ENCODE measurements at places on chromosomes 16 and 17. TPM values are rescaled to one million over a fixed set of nuclear protein-coding genes. Genes with fewer than 3 reads are reported as not detected.

DNA sequence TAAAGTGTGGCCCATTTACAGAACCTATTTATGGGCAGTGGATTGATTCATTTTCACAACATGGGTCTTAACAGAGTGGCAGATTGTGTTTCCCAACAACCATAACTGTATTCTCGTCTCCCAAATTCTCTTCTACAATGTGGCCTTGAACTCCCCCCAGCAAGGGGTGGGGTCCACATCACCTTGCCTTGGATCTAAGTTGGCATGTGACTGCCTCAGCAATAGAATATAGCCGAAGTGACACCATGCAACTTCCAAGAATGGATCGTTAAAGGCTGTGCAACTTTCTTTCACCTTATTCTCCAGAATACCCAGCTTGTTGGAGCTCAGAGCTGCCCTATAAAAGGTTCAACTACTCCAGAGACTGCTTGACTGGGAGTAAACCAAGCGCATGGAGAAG lies 72.0 kb upstream of the CDH5 start:
- no peak overlapping the region for H3K4me3 ChIP-seq
- H3K27me3 ChIP-seq = peaks cover 14% of the 10 kb centered on the region
- DNase-seq = no peak
- no peaks in the 10 kb centered on the region for H3K4me1 ChIP-seq

Gene ENO3
- total RNA-seq = 27.8 TPM

GRCh38 chr16:88527186-88527936 lies 42.8 kb upstream of the ZC3H18 start:
- no peaks in the 10 kb centered on the region for H3K36me3 ChIP-seq
- no peak overlapping the region for H3K4me3 ChIP-seq
- H3K4me1 ChIP-seq = no peaks in the 10 kb centered on the region
- H3K27me3 ChIP-seq = no peaks in the 10 kb centered on the region
- no peak overlapping the region for H3K27ac ChIP-seq

DNA sequence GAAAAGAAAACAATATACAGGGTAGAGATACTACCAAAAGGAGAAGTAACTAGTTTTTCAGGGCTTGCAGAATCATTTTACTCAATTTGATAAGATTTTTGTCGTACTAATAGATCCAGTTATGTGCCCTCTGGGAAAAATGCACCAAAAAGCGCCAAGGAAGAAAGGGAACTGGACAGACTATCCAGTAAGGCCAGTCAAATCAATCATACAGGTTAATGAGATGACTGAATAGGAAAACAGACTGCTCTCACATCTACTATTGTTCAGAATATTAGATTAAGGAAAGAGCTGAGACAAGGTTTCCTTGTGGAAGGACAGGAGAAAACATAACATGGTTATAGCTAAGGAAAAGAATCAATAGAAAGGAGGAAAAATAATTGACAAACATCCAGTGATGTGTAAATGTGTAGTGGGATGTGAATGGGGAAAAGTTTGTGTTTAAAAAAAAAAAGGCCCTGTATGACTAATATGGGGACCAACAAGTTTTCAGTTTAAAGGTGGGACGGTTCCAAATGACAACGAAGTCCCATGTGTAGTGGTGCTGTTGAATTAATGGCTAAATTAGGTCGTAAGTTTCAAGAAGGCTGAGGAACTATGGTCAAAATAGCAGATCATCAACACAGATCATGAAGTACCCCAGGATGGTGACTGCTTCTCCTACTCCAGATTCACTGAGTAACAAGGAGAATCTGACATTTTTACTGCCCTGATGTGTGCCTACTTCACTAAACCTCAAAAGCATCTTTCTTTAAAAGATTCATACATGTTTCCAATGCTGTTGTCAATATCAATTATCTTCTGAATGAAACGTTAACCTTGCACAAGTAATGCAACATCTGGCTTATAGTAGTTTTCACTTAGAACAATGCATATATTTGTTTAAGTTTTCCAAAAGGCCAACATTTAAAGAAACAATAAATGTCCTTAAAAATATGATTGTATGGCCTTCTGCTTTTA lies 40.7 kb downstream of the BRIP1 start:
- H3K36me3 ChIP-seq = peaks cover 52% of the 10 kb centered on the region
- H3K27ac ChIP-seq = no peak overlapping the region
- no peak for DNase-seq

- H3K4me1 ChIP-seq = peaks cover 3% of the 10 kb centered on the region
- H3K4me3 ChIP-seq = no peak overlapping the region
These were observed 3.3 kb downstream of the TLCD3B start for GRCh38 chr16:30027588-30028437.

GRCh38 chr16:14448879-14449278 lies 181.2 kb downstream of the PARN start:
- no peaks in the 10 kb centered on the region for H3K4me1 ChIP-seq
- H3K36me3 ChIP-seq = peaks cover 3% of the 10 kb centered on the region
- DNase-seq = no peak
- no peaks in the 10 kb centered on the region for H3K27me3 ChIP-seq
- H3K4me3 ChIP-seq = no peak overlapping the region

DNA sequence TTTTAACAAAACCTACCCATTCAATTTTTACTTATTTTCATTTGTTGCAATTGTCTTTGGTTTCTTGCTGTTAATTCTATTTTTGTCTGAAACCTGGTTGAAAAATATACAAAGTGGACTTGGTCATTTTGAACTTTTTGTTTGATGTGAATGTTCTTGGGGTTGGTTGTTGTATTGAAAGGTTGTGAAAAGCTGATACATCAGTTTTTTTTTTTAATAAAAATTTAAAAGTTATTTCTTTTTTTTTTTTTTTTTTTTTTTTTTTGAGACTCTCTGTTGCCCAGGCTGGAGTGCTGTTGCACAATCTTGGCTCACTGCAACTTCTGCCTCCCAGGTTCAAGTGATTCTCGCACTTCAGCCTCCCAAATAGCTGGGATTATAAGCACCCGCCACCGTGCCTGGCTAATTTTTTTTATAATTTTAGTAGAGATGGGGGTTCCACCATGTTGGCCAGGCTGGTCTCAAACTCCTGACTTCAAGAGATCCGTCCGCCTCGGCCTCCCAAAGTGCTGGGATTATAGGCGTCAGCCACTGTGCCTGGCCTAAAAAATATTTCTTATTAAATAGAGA lies 28.9 kb downstream of the WIPF2 start:
- no peaks in the 10 kb centered on the region for H3K27me3 ChIP-seq
- peaks cover 7% of the 10 kb centered on the region for H3K36me3 ChIP-seq
- no peak overlapping the region for H3K27ac ChIP-seq

Gene HEATR9
- total RNA-seq = 0.18 TPM

- peaks cover 21% of the 10 kb centered on the region for H3K4me1 ChIP-seq
- H3K36me3 ChIP-seq = no peaks in the 10 kb centered on the region
These were observed 24.2 kb downstream of the MYO18A start for GRCh38 chr17:29155966-29156338.

Gene COQ7
- total RNA-seq = 22.5 TPM

- no peak overlapping the region for H3K27ac ChIP-seq
- DNase-seq = no peak
- no peaks in the 10 kb centered on the region for H3K27me3 ChIP-seq
- peaks cover 26% of the 10 kb centered on the region for H3K36me3 ChIP-seq
- H3K4me1 ChIP-seq = peaks cover 2% of the 10 kb centered on the region
These were observed 37.3 kb upstream of the CDH15 start for GRCh38 chr16:89134269-89134668.

Gene MYH13
- not detected for total RNA-seq

Gene TNFSF13
- total RNA-seq = 6.3 TPM

GRCh38 chr16:14606102-14606501 lies 24.0 kb downstream of the PARN start:
- no peaks in the 10 kb centered on the region for H3K27me3 ChIP-seq
- peaks cover 30% of the 10 kb centered on the region for H3K36me3 ChIP-seq
- H3K4me3 ChIP-seq = no peak overlapping the region
- DNase-seq = no peak
- peaks cover 1% of the 10 kb centered on the region for H3K4me1 ChIP-seq

DNA sequence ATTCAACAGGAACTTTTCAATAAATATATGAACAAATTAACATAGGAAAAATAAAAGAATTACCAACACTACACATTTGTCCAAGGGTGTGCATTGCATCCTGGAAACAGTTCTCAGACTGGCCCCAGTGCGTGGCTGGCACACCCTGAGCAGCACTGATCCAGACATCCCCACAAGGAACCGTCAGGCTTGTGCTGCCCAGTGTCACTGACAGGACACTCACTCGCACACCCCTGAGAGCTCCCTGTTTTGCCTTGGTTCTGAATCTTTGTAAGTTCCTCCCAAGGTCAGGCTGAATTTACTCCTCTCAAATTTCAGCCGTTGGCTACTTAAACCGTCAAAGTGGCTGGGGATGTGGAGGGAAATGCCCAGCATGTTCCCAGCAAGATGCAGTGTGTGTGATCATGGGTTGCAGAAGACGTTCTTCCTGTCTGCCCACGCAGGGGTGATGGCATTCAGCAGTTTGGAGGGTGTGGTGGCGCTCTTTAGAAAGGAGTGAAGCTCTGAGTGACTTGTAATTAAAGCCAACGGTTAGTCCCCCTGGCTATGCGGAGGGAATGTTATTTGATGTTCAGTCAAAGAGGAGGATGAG lies 1.7 kb downstream of the MT2A start:
- peak overlapping the region; percentile 95 for H3K4me3 ChIP-seq
- H3K27ac ChIP-seq = peak overlapping the region; percentile 95
- no peaks in the 10 kb centered on the region for H3K27me3 ChIP-seq
- peaks cover 75% of the 10 kb centered on the region for H3K4me1 ChIP-seq
- peaks cover 7% of the 10 kb centered on the region for H3K36me3 ChIP-seq

All from activated naive CD8-positive, alpha-beta T cell treated with anti-CD3 and anti-CD28 coated beads for 36 hours (primary cell).